ENCODE measurements at places on chromosomes 6 and 20.
A peak's percentile ranks its signal among the peaks of the same experiment; 100 is the strongest.

GRCh38 chr6:66210964-66211363 is 503.9 kb upstream of the EYS start:
- DNase-seq: no peak
- H3K36me3 ChIP-seq: no peaks in the 10 kb centered on the region
- H3K4me3 ChIP-seq: no peak overlapping the region
- H3K27ac ChIP-seq: no peak overlapping the region
- H3K4me1 ChIP-seq: no peaks in the 10 kb centered on the region
- no peaks in the 10 kb centered on the region for H3K27me3 ChIP-seq

DNA sequence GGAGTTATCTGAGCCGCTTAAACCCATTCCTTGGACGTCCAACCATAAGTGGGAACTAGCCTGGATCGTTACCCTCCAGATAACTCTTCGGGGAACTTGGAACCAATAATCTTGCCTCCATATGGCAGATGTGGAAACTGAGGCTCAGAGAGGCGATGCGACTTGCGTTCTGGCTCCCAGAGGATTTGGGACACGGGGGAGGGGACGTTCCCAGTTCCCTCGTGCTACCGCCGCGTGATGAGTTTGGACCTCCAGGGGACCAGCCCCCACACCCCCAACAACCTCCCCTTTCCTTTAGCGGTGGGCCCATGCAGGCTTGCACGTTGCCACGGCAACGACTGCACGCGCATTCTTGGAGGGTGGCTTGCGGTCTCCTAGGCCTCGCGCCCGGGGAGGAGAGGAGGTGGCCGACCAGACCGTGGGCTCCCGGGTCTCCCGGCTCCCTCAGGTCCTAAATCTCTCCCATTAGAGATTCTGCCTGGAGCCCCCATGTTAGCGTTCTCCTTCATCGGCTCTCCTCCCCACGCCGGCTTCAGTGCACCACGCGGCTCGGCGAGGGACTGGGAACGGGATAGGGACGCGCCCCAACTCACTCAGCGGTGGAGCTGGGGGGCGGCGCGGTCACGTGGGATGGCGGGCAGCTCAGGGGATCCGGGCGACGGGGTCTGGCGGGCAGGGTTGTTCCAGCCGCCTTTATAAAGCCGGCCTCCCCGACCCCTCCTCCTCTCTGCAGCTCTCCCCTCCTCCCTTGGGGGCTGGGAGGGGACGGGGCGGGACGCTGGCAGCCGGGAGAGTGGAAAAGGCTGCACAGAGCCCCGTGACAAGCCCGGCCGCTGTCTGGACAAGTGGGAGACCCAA is at the start of gene PLTP:
Gene PLTP, minus strand, starts transcription at position 670 of the 858 bp plus-strand sequence. CDS start 703 bp downstream, outside the sequence.
- peaks cover 2% of the 10 kb centered on the region for H3K4me1 ChIP-seq
- H3K27ac ChIP-seq: peak within 1 kb of the TSS; percentile 80
- H3K4me3 ChIP-seq: peak within 1 kb of the TSS; percentile 9
- peak; percentile 57 for DNase-seq
- no peaks in the 10 kb centered on the region for H3K27me3 ChIP-seq

DNA sequence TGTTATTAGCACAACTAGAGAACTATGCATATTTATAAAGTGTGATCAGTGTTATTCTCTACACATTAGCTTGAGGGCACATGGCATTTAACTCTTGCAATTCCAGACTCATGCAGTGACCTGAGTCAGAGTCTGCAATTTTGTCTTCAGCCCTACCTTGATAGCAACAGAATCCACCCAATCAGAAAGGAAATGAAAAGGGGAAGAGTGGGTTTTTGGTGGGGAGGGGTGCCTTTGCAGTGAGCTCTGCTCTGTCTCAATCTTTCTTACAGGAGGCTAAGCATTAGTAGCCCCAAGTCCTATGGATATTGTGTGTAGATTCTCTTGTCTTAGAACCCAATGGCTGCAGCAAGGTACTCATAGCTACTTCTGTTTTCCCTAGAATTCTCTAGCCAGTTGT is 489.2 kb downstream of the DHX35 start:
- H3K27ac ChIP-seq: no peak overlapping the region
- no peaks in the 10 kb centered on the region for H3K27me3 ChIP-seq
- H3K4me3 ChIP-seq: no peak overlapping the region
- no peaks in the 10 kb centered on the region for H3K36me3 ChIP-seq

DNA sequence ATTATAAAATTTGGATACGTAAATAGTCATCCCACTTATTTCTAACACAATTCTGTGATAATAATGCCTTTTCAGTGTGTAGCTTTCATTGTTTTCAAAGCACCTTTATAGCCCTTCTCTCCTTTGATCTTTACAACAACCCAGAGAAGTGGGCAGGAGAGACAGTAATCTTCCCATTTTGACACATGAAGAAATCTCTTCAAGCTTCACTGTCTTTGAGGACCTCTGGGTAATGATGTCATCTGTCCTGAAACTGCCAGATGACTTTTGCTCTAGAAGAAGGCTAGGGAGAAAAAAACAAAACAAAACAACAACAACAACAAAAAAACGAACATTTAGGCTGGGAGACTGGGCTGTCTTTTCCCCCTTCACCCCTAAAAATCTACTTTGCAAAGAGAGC is 203.0 kb downstream of the KCNQ5 start:
- H3K27ac ChIP-seq: no peak overlapping the region
- no peaks in the 10 kb centered on the region for H3K36me3 ChIP-seq
- H3K4me3 ChIP-seq: no peak overlapping the region
- H3K27me3 ChIP-seq: no peaks in the 10 kb centered on the region
- no peak for DNase-seq

DNA sequence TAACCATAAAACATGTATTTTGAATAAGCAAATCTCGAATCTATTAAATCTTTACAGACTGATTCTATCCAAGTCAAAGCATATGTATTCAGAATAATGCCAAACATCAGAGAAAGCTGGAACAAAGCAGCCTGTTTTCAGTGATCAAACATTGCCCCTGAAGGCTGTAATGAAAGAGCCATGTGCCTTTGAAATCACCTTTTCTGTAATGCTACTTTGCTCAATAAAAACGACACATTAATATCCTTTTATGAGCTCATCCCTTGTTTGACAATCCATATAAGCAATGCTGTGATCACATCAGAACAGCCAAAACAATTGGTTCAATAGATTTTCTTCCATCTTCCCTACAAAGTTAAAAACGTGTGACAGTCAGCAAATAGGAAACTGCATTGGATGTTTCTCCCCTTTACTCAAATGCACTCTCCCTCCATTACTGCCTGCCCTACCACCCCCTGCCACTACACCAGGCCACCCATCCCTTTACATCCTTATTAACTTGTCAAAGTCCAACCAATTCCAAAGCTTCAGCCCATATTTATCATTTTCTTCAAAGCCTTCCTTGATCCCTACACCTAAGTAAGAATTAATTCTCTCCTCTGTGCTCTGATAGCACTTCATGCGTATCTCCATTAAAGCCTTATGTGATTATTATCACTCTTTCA is 42.0 kb downstream of the THEMIS start:
- no peaks in the 10 kb centered on the region for H3K4me1 ChIP-seq
- H3K4me3 ChIP-seq: no peak overlapping the region
- no peaks in the 10 kb centered on the region for H3K36me3 ChIP-seq
- H3K27ac ChIP-seq: no peak overlapping the region

- no peak overlapping the region for H3K27ac ChIP-seq
- DNase-seq: no peak
- no peaks in the 10 kb centered on the region for H3K4me1 ChIP-seq
These were observed 70.7 kb upstream of the TAB2 start for GRCh38 chr6:149246691-149247384.

DNA sequence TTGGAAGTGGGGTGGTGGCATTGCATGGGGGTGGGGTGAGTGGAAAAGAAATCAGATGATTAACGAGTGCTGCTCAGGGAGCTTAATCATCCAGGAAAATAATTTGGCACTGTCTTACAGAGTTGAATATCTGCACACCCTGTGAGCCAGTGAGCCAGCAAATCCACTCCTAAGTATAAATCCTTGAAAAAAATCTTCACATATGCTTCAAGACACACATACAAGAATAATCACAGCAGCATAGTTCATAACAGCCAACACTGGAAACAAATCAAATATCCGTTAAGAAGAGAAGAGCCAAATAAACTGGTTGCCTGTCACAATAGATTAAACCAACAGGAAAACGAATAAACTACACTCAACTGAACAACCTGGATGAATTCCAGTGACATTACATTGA is 62.8 kb downstream of the SAMD3 start:
- DNase-seq: no peak
- no peak overlapping the region for H3K27ac ChIP-seq
- H3K4me3 ChIP-seq: no peak overlapping the region
- H3K27me3 ChIP-seq: no peaks in the 10 kb centered on the region
- H3K36me3 ChIP-seq: no peaks in the 10 kb centered on the region

DNA sequence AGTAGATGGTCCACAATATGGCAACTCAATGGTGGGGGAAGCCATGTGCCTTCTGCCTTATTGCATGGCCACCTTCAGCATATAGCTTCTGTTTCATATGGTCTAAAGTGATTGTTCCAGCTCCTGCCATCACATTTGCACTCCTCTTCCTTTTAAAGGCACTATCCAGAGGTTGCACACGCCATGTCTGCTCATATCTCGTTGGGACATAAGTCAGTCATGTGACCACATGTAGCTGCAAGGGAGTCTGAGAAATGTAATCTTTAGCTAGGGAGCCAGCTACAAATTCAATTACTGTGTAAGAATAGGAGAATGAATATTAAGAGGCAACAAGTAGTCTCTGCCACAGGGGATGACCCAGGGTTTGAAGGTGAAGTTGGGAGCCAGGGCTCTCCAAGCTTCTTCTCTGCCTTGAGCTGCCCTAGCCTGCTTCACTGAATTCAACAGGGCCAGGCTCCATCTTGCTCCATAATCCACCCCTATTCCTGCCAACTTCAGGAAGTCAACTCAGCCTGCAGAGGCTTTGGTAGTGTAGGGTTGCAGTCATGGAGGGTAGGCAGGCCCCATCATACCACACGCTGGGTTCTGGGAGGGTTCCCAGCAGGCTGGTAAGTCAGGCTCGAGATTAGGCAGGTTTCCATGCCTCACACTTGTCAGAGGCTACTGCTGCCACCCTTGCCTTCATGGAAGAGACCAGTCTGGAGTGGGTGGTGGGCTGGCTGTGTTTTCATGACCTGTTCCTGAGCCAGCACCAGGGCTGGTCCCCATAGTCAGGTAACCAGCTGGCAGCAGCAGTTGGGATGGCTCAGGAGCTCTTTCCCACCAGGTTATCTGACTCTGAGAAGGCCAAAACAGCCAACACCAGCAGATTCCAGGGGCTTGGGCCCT is 56.7 kb upstream of the SAYSD1 start:
- H3K36me3 ChIP-seq: no peaks in the 10 kb centered on the region
- H3K4me1 ChIP-seq: no peaks in the 10 kb centered on the region
- no peak for DNase-seq
- H3K27me3 ChIP-seq: no peaks in the 10 kb centered on the region
- no peak overlapping the region for H3K27ac ChIP-seq

- H3K36me3 ChIP-seq: no peaks in the 10 kb centered on the region
- no peak for DNase-seq
- H3K27me3 ChIP-seq: no peaks in the 10 kb centered on the region
- H3K27ac ChIP-seq: no peak overlapping the region
- H3K4me1 ChIP-seq: no peaks in the 10 kb centered on the region
These were observed 19.5 kb downstream of the KIZ start for GRCh38 chr20:21145424-21145823.

DNA sequence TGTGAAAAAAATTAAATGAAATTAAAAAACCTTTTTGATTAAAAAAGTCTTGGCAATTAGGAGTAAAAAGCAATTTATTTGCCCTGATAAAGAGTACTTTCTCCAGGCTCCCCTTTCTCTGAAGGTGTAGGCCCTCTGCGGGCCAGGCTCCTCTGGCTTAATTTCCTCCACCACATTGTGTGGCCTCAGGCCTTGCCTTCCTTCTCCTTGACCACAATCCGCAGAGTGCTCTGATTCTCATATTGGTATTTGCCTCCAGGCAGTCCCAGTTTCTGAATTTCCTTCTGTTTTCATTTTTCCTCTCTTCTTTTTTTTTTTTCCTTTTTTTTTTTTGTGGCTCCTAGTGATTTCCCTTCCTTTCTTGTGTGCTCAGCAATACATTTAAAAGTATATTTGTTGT is 96.4 kb downstream of the AIG1 start:
- no peak overlapping the region for H3K4me3 ChIP-seq
- no peaks in the 10 kb centered on the region for H3K4me1 ChIP-seq
- no peak overlapping the region for H3K27ac ChIP-seq
- no peaks in the 10 kb centered on the region for H3K27me3 ChIP-seq
- peaks cover 4% of the 10 kb centered on the region for H3K36me3 ChIP-seq

GRCh38 chr6:170173335-170173881 is 117.5 kb downstream of the DLL1 start:
- no peaks in the 10 kb centered on the region for H3K36me3 ChIP-seq
- H3K27ac ChIP-seq: no peak overlapping the region
- peaks cover 2% of the 10 kb centered on the region for H3K4me1 ChIP-seq
- H3K4me3 ChIP-seq: no peak overlapping the region
- DNase-seq: no peak

GRCh38 chr6:155980768-155981079 is 525.1 kb upstream of the NOX3 start:
- H3K27me3 ChIP-seq: no peaks in the 10 kb centered on the region
- no peak for DNase-seq
- no peaks in the 10 kb centered on the region for H3K4me1 ChIP-seq
- H3K36me3 ChIP-seq: no peaks in the 10 kb centered on the region
- H3K27ac ChIP-seq: no peak overlapping the region
- no peak overlapping the region for H3K4me3 ChIP-seq

DNA sequence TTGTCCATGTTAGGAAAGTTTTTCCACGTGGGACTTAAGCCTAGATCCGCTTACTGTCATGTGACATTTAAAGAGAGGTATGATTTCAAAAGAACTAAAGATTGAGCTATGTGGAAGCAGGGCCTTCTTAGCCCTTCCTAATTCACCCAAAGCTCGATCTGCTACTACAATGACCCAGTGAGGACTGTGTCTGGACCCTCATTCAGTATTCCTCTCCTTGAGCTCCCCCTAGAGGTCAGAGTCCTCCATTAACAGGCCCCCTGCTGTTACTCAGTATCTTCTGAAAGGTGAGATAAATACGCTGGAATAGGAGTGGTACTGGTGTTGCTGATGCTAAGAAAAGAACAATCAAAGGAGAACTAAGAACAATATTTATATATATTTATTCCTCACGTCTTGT is 414.0 kb downstream of the GJA1 start:
- DNase-seq: peak; percentile 34
- no peaks in the 10 kb centered on the region for H3K27me3 ChIP-seq
- H3K27ac ChIP-seq: no peak overlapping the region
- no peaks in the 10 kb centered on the region for H3K36me3 ChIP-seq
- H3K4me1 ChIP-seq: no peaks in the 10 kb centered on the region

- peaks cover 3% of the 10 kb centered on the region for H3K36me3 ChIP-seq
- no peak for DNase-seq
- peaks cover 7% of the 10 kb centered on the region for H3K27me3 ChIP-seq
- peaks cover 13% of the 10 kb centered on the region for H3K4me1 ChIP-seq
- peak overlapping the region; percentile 96 for H3K4me3 ChIP-seq
These were observed 481 bp downstream of the ZNF133 start for GRCh38 chr20:18288749-18289267.

All from liver (tissue), 10 donors.